T-helper 2 cell treated with Interferon-gamma antibody and Interleukin-4, amounts not matched to agents 5 μg/mL and 100 μg/mL, for 36 hours (primary cell): ENCODE measurements at places on chromosomes 12 and 14.

- H3K4me1 ChIP-seq, result no peaks in the 10 kb centered on the region
- peaks cover 7% of the 10 kb centered on the region for H3K27me3 ChIP-seq
- H3K36me3 ChIP-seq, result no peaks in the 10 kb centered on the region
- no peak overlapping the region for H3K27ac ChIP-seq
- no peak for DNase-seq
- H3K4me3 ChIP-seq, result no peak overlapping the region
Observed at GRCh38 chr12:47004634-47005033, 74.8 kb upstream of the PCED1B start.

DNA sequence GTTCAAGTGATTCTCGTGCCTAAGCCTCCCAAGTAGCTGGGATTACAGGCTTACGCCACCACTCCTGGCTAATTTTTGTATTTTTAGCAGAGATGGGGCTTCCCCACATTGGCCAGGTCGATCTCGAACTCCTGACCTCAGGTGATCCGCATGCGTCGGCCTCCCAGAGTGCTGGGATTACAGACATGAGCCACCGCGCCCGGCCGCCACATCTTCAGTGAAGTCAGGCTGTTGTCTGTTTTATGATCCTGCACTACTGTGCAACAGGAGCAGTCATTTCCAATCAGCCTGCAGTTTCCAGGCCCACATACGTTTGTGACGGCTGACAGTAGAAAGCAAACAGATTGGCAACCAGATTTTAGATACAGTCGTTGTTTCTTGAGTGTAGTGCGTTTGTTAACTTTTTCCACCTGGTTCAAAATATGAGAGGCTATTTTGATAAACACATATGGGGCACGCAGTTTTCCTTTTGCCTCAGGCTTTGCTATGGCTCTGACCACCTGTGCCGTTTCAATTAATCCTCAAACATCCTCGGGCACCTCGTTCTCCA is 74.8 kb downstream of the LGMN start:
- no peak overlapping the region for H3K4me3 ChIP-seq
- H3K27ac ChIP-seq, result no peak overlapping the region
- no peaks in the 10 kb centered on the region for H3K27me3 ChIP-seq
- peaks cover 27% of the 10 kb centered on the region for H3K4me1 ChIP-seq
- H3K36me3 ChIP-seq, result peaks cover 62% of the 10 kb centered on the region
- no peak for DNase-seq

GRCh38 chr12:4272424-4273272 is 914 bp upstream of the CCND2 start:
- peak overlapping the region; percentile 100 for H3K27ac ChIP-seq
- H3K4me1 ChIP-seq, result peaks cover 29% of the 10 kb centered on the region
- DNase-seq, result peak; percentile 83
- H3K36me3 ChIP-seq, result peaks cover 36% of the 10 kb centered on the region
- H3K4me3 ChIP-seq, result peak overlapping the region; percentile 93

DNA sequence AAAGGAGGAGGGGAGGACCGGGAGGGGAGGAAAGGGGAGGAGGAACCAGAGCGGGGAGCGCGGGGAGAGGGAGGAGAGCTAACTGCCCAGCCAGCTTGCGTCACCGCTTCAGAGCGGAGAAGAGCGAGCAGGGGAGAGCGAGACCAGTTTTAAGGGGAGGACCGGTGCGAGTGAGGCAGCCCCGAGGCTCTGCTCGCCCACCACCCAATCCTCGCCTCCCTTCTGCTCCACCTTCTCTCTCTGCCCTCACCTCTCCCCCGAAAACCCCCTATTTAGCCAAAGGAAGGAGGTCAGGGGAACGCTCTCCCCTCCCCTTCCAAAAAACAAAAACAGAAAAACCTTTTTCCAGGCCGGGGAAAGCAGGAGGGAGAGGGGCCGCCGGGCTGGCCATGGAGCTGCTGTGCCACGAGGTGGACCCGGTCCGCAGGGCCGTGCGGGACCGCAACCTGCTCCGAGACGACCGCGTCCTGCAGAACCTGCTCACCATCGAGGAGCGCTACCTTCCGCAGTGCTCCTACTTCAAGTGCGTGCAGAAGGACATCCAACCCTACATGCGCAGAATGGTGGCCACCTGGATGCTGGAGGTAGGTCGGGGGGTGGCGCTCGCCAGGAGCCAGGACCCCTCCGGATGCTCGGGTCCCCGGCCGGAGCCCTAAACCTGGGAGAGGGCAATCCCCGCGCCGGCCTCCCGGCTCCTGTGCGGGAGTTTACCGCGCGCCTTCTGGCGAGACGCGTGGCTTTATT is at the start of gene CCND2:
TSS of gene CCND2 (plus strand) at position 111 of the 744 bp plus-strand sequence. CDS start at position 390, 279 bp downstream.
- H3K4me3 ChIP-seq, result peak within 1 kb of the TSS; percentile 93
- H3K36me3 ChIP-seq, result peaks cover 48% of the 10 kb centered on the region
- peak; percentile 80 for DNase-seq
- H3K27ac ChIP-seq, result peak within 1 kb of the TSS; percentile 100

DNA sequence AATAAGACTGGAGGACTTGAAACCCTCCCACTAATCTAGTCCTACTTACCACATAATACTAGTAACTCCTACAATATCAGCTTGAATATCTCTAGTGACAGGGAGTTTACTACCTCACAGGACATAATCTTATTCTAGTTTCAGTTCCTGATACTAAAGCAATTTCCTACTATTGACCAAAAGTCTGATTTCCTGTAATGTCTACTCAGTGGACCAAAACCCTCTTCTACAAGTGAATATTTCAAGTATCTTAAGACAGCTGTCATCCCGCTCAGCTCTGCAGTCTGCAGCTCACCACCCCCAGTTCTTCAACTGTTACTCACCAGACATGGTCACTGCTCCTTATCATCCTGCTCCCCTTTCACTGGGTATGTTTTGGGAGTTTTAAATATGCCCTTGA is 70.8 kb upstream of the TMCC3 start:
- H3K36me3 ChIP-seq, result no peaks in the 10 kb centered on the region
- no peak overlapping the region for H3K4me3 ChIP-seq
- H3K27ac ChIP-seq, result no peak overlapping the region
- no peaks in the 10 kb centered on the region for H3K4me1 ChIP-seq
- no peak for DNase-seq
